ENCODE measurements at places on chromosomes 16 and 17.

GRCh38 chr17:49980703-49981197, 11.8 kb downstream of the DLX4 start:
- peak; percentile 82 for DNase-seq

DNA sequence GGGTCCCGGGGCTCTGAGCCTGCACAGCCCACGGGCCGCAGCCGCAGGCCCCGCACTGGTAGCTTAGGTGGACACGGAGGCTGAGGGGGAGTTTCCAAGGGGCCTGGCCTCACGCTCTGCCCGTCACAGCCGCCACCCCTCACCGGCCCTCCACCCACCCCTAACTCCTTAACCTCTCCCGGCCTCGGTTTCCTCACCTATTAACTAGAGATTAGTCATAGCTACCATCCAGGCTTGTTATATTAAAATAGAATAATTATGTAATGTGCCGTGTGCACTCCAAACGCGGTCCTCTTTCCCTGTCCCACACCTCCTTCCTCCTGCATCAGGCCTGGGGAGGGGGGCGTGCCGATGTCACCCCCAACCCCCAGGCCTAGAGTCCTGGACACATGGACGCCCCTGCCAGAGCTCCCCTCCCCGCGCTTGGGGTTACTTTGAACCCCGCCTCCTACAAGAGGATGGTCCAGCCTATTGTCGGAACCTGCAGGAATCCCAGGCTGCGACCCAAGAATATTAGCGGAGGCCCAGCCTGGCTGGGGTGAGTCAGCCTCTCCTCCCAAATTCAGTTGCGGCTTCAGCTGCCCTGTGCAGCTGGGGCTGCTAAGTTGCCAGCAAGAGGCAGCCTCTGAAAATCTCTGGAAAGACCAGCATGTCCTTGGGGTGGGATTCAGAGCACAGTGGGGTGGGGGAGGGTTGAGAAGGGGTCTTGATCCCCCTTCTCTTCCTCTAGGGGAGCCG, 17.3 kb downstream of the SOCS3 start:
- peak; percentile 79 for DNase-seq

DNA sequence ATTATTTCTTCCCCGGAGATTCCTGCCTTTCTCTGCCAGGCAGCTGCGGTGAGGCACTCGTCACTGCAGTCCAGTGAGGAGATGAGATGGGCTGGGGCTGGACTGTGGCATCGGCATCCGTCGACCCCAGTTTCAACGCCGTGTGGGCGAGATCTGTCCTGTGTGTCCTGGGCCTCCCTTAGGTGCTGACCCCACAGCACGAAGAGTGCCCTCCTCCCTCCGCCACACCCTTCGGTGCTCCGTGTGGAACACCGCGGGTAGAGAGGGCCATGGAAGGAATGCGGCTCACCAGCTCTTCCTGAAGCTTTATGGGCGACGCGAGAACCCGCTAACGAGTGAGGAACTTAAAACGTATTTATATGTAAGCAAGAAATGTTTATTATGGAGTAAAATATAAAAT, 17.6 kb downstream of the ACSF3 start:
- no peak for DNase-seq

DNA sequence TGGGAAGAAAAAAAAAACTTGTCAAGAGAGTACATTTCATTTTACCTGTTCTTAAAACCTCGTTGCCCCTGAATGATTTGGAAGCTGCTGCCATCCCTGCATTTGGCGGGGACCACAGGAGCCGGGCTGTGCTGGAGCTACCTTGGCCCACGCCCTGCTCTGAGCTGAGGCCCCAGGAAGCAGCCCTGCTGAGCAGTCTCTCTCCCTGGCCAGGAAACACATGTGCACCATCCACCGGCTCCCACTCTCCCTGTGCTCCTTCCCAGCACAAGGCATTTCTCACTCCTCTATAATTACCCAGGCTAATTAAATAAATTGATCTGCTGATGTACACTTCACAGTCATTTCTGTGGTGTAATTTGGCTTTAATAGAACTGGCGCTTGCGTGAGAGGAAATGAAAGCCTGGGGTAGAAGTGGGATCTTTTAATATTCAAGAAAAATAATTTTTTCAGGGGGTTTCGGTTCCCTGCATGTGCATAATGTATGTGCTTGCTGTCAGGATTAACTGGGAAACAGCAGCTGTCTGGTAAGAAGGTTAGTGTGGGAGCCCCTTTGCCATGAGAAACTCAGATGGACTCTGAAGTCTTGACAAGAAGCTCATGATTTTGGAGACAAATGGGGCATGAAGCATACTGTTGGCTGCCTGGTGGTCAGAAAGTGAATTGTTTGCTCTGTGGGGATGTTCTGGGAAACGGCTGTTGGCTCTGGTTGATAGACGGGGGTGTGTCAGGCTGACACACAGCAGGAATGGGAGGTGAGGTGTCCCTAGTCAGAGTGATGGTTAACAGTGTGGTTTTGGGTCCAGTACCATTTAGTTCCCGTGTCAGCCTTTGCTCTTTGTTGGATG, 252.3 kb upstream of the EEF2KMT start:
- DNase-seq = no peak

- no peak for DNase-seq
Measured at GRCh38 chr16:3696425-3697218, 20.7 kb downstream of the TRAP1 start.

- DNase-seq = peak; percentile 72
Measured at GRCh38 chr17:77098884-77099545, 41.8 kb upstream of the SEC14L1 start.

DNA sequence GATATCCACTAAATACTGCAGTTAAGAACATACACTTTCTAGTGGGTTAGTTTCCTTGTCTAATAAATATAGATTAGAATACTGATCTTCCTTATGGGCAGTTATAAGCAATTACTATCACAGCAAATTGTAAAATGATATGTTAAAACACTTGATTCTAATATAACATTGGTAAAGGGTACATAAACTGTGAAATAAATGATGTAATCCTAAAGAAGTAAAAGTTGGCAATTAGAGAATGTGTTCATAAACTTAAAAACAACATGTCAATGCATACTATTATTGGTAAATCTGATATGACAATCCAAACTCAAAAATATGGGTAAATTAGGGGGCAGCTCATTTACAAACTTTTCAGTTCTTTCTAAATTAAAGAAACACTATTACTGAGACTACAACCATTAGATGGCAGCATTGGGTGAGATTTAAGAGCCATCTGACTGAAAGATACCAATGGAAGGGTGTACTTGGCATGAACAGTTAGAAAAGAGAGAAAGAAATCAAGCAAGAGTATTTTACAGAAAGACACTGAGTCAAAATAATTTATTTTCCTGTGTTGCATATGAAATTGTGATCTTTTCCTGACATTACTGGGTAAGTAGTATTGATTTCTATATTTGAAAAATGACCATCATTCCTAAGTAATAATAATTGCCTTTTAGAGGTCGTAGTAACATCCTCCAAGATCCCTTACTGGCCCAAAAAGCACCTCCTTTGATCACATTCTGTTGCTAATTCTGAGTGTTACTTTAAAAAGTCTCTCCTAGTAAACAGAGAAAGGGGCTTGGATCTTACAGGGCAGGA, 119.6 kb downstream of the SPAG9 start:
- DNase-seq = peak; percentile 67

DNA sequence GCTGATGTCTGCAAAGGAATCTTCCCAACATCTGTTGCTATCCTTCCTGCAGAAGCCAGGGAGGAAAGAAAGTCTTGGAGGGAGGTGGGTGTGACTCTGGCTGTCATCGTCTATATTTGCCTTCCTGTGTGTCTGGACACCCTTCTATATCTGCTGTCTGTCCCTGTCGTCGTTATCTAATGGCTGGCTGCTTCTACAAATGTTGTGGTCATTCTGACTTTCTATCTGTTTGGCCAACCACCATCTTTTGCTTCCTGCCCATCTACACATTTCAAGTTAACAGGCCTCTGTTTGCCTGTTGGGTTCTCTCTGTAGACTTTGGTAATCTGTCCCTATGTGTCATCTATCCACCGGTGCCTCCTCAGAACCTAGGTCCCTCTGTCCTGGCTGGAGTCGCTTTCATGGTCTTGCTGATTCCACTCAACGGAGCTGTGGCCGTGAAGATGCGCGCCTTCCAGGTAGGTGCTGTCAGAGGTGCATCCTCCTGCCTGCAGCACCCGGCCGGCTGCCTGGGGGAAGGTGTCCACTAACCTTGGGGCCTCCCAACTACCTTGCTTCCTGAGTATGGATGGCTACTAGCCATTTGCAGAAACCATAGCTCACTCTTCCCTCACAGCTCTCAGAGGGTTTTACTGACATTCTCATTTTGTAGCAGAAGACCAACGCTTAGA, 30.2 kb downstream of the ABCC3 start:
- no peak for DNase-seq

DNA sequence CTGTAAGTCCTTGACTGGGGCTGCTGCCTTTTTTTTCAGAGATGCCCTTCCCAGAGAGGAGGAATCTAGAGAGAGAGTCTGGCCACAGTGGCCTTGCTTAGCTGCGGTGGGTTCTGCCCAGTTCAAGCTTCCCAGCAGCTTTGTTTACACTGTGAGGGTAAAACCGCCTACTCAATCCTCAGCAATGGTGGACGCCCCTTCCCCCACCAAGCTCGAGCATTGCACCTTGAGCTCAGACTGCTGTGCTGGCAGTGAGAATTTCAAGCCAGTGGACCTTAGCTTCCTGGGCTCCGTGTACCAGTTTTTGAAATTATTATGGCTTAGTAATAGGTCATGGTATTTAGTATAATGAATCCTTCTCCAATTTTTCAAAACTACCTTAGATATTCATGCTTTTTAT, 395.4 kb downstream of the NPIPA7 start:
- no peak for DNase-seq

GRCh38 chr17:48472411-48473281, 42.6 kb upstream of the SKAP1 start:
- peak; percentile 56 for DNase-seq

DNA sequence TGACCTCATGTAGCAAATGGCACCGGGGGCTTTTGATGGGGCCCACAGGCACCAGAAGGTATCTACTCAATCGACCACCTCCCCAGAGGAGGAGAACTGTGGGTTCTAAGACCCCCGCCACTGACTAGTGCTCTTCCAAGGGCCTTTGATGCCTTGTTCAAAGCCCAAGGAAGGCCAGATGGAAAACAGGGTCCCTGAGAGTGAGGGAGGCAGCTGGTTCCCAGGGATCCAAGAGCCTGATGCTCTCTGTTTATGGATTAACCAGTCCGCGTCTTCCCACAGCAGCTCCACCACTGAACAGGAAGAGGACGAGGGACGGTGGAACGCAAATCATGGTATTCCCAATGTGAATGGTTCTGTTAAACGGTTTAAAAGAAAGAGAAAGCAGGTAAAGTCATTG, 7.6 kb downstream of the PHB1 start:
- no peak for DNase-seq

- no peak for DNase-seq
Measured at GRCh38 chr17:48622857-48623256, 3.3 kb downstream of the HOXB9 start.

GRCh38 chr17:60169921-60170817, 20.4 kb downstream of the CA4 start:
- peak; percentile 46 for DNase-seq

GRCh38 chr16:49127103-49127502, 154.5 kb downstream of the CBLN1 start:
- peak; percentile 46 for DNase-seq

GRCh38 chr17:1491443-1492248, 840 bp downstream of the MYO1C start:
- DNase-seq = peak; percentile 58

DNA sequence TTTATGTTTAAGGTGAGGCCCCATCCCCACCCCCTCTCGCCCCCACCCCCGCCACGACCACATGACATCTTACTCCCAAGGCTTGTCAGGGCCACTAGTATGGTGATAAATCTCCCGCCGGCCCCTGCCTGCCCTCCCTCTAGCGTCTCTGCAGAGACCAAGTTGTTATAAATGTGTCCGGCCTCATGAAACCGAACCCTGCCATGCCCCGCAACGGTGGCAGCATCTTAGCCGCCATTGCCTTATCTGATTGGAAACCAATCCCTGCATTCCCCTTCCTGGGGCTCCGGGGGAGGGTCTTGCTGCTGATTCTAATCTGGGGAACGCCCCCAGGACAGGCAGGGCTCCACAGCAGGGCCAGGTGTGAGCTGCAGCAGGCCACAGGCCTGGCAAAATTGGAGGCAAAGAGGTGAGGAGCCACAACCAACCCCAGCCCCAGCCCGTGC, 352.4 kb downstream of the C16orf95 start:
- no peak for DNase-seq

- no peak for DNase-seq
Measured at GRCh38 chr16:3998793-3999478, 117.3 kb downstream of the ADCY9 start.

DNA sequence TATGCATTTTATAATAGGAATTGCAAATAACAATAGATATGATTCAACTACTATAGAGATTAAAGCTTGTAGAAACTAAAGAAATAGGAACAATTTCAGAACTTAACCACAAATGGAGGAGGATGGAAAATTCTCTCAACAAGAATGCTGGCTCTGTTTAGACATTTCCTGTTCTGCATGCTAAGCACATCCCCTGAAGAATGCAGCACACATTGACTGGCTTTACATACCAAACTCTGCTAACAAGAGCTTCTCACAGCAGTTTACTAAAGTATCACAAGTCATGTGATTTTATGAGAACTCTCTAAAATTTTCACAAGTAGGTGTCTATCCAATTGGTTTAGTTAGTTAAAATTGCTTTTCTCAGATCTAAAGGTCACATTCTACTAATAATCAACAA, 85.2 kb downstream of the SPAG9 start:
- DNase-seq = peak; percentile 2

DNA sequence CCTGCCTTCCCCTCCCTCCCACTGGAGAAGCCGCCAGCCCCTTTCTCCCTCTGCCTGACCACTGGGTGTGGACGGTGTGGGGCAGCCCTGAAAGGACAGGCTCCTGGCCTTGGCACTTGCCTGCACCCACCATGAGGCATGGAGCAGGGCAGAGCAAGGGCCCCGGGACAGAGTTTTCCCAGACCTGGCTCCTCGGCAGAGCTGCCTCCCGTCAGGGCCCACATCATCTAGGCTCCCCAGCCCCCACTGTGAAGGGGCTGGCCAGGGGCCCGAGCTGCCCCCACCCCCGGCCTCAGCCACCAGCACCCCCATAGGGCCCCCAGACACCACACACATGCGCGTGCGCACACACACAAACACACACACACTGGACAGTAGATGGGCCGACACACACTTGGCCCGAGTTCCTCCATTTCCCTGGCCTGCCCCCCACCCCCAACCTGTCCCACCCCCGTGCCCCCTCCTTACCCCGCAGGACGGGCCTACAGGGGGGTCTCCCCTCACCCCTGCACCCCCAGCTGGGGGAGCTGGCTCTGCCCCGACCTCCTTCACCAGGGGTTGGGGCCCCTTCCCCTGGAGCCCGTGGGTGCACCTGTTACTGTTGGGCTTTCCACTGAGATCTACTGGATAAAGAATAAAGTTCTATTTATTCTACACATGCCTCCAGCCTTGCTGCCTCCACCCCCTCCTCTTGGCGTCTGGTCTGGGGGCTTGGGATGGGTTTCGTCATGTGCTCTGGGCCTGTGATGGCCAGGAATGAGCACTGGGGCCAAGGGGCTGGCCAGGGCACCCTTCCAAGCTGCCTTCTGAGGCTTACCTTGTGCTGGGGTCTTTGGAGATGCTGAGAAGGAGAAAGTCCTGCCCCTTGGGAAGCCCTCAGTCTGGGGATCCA, 7.3 kb downstream of the GJD3 start:
- DNase-seq = no peak

All from epithelial cell of esophagus (primary cell).